H7 (cell line): ENCODE measurements at places on chromosomes 7 and 10.

DNA sequence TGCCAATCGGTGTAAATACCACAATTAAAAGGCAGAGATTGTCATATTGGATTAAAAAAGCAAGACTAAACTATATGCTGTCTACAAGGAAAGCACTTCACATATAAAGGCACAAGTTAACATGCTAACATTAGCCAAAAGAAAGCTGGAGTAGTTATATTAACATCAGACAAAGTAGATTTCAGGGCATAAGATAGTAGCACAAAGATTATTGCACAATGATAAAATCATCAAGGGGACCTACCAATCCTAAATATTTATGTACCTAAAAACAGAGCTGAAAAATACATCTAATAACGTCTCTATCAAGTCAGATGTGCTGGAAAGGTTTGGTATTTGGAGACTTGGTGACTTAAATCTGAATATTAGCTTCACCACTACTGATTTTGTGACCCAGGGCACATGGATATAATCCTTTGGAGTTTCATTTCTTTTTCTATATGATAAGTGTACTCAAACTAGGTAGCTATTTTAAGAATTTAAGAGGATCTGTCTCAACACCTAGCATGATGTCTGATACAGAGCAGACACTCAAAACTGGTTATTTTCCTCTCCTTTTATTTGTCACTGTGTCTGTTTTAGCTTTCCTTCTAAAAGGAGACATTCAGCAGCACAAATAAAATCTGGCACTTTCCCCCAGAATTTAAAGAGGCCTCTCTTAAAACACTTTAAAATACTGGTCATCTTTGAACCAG, 156.5 kb downstream of the DOCK4 start:
- DNase-seq = no peak

DNA sequence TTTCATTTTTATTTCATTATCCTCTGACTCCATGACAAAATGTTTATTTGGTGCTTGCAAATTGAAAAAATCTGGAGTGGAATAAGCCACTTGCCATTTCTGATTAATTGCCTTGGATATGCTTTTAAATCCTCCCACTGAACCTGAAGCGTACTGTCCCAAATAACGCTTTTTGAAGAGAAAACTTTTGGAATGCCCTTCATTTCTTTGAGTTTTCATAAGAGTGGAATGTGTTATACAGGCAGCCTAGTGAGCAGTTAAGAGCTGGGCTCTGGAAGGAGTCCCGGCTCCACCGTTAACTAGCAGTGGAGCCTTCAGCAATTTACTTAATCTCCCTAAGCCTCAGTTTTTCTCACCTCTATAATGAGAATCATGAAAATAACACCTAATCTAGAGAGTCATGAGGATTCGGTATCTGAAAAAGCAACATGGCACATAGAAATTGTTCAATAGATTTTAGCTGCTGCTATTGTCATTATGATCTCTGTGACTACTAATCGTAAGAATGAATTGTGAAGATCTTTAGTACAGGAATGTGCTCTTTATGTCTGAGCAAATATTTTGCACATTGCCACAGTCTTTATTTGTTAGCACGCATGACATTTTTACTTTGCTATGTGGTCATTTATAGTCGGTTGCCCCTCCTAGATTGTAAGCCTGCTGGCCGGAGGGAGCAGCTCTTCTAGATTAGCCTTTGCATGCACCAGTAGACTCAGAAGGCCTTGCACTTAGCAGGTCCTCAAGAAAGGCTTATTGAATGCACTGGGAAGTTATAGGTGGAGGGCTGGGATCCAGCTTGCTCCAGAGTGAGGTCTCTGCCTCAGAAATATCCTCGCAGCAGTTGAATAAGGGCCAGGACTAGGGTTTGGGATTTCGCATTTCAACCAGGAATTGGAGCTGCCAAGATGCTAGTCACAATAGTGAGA, 59.4 kb downstream of the PLCE1 start:
- no peak for DNase-seq

DNA sequence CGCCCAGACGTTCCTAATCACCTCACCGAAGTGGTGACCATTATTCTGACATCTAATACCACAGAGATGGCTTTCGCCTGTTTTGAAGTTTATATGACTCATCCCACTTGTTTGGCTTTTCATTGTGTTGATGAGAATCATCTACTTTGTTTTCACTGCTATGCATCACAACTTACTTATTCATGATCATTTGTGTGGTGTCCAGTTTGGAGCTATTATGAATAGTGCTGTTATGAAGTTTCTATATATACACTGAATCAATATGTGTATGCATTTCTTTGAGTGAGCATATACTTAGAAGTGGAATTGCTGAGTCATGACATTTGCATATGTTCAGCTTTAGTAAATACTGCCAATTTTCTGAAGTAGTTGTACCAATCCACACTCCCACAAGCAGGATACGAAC, 38.6 kb upstream of the TNKS2 start:
- no peak for DNase-seq

DNA sequence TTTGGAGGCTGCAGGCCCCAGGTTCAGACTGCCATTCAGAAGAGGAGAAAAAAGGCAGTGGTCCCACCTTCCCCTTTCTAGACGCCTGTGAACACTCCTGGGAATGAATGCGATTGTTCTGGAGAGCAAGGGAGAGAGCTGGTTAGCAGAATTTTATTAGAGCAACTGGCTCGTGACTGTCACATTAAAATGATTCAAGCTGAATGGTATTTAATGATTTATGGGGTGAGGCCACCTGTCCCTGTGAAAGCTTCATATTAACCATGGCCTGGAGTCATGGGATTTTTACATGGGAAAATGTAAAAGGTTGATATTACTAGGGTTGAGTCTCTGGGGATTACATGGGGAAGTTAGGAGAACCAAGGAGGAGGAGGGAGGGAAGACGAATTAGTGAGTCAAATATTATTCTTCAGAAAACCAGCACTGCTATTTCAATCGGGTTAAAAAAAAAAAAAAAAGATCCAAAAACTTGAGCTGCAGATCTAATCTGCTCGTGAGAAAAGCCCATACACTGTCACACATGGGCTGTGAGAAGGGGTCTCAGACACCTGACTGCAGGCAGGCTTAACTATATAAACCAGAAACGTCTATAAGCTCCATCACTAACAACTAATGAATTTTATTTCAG, 8.3 kb downstream of the CXCL12 start:
- DNase-seq = no peak

DNA sequence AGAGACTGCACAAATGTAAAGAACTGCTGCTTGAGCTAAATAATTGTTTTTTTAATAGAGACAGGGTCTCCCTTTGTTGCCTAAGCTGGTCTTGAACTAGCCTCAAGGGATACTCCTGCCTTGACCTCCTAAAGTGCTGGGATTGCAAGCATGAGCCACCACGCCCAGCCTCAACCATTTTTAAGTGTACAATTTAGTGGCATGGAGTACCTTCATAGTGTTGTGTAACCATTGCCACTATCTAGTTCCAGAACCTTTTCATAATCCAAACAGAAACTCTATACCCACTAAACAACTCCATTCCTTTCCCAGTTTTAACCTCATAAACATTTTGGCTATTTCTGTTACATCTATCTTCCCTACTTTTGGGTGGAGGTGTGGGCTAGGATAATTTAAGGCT, 6.7 kb downstream of the EIF4H start:
- DNase-seq = no peak

GRCh38 chr7:46321556-46322205, 400.6 kb upstream of the IGFBP3 start:
- no peak for DNase-seq
